Aortic smooth muscle cell (primary cell): ENCODE measurements at places on chromosomes 2 and 18. TPM values are rescaled to one million over a fixed set of nuclear protein-coding genes. Genes with fewer than 3 reads are reported as not detected.

The SH2D6 gene
- total RNA-seq = 0.12 and 0.40 TPM in 2 replicates

The FLACC1 gene
- 1.6 and 1.8 TPM in 2 replicates for total RNA-seq

The TRIP12 gene
- 323 and 338 TPM in 2 replicates for total RNA-seq

The SPHKAP gene
- total RNA-seq = 0.19 and 1.6 TPM in 2 replicates
